IPS-NIHi11 (cell line): ENCODE measurements at places on chromosomes 12 and 14.

DNA sequence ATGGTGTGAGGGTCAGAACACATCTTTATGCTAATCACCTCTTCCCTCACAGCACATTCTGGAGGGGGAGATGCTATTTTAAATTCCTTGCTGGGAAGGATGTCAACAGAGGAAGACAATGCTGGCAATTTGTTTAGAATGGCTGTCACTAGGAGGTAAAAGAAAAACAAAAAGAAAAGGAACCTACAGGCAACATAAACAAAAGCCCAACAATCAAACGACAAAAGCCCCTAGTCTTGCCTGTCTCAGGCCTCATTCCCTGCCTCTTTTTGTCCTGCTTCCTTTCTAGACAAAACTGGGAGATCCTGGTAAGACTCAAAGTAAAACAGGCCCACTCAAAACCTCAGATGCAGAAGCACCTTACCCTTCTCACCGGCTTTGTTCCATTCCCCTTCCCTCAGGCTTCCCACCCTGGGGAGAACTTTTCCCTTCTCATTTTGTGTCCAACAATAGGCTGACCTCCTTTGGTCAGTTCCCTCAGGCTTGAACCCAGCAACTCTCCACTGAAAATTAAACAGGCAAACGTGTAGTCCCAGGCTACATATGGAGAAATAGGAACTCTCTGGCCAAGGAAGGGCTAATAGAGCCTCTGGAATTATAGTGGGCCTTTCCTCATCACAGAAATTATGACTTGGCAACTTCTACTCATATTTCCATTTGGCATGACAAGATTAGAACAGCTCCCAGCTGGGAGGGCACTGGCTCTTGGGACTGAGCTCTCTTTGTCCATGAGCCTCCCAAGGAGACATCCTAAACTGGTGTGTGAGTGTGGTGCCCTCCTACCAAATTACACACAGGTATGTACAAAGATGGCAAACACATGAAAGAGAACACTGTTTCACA, 193.0 kb downstream of the MON2 start:
- peak; percentile 60 for DNase-seq

- no peak for DNase-seq
Measured at GRCh38 chr12:85829391-85829790, 6.8 kb downstream of the RASSF9 start.

GRCh38 chr12:27674989-27675388, 21.3 kb upstream of the REP15 start:
- DNase-seq, result no peak

- DNase-seq, result no peak
Measured at GRCh38 chr12:92629349-92630065, 73.3 kb upstream of the PLEKHG7 start.

- peak; percentile 94 for DNase-seq
Measured at GRCh38 chr12:109833307-109834189, at the start of gene TRPV4. Gene TRPV4 (minus strand): TSS chr12:109833398. CDS start chr12:109814796, 18,602 bp downstream.

- DNase-seq, result no peak
Measured at GRCh38 chr12:105338966-105339365, 8.5 kb downstream of the C12orf75 start.

DNA sequence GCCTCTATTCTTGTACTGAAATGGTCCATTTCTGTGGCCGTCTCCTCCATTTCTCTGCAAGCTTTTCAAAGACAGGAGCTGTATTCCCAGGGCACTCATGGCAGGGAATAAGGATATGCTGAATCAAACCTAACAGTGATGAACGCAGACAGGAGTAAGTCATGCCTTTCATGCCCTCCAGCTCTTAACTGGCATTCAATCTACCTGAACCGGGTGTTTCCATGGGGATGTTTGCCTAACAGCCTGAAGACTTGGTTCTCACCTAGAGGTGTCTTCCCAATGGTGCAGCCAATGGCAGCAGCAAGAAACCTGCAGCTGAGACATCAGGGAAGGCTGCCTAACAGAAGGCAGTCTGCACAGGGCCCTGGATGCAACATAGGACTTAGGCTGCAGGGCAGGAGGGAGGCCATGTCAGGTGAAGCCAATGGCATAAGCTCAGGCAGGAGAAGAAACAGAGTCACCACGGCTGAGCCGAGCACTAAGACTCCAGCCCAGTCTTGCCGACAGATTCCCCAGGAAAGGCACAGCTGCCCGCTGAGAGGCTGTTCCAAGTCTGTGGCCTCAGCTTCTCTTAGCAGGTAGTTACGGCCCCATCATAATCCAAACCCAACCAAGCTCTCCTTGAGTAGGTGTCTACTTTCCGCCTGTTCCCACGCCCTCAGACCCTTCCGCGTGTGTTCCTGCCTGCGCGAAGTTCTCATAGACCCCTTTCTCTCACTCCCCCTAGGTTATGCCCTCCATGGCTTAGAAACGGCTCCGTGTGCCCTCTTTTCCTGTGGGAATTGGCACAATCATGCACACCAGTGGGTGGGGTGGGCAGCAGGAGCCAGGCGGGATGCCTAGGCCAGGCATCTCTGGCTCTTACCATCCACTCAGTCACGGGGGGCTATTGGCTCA, 44.1 kb downstream of the VWF start:
- no peak for DNase-seq

GRCh38 chr14:41925409-41925808, 318.7 kb downstream of the LRFN5 start:
- peak; percentile 15 for DNase-seq

GRCh38 chr14:23079716-23080115, 15.2 kb downstream of the ACIN1 start:
- DNase-seq, result no peak

GRCh38 chr14:93975791-93976476, 436 bp downstream of the ASB2 start:
- DNase-seq, result no peak

- DNase-seq, result no peak
Measured at GRCh38 chr12:40499856-40500255, 192.4 kb upstream of the CNTN1 start.
